ENCODE measurements at places on chromosomes 12 and 14.
A peak's percentile ranks its signal among the peaks of the same experiment; 100 is the strongest.

GRCh38 chr12:77615332-77615731 is 215.4 kb upstream of the NAV3 start:
- no peak for DNase-seq

- no peak for DNase-seq
Observed at GRCh38 chr12:56914256-56914655, 20.0 kb downstream of the SDR9C7 start.

DNA sequence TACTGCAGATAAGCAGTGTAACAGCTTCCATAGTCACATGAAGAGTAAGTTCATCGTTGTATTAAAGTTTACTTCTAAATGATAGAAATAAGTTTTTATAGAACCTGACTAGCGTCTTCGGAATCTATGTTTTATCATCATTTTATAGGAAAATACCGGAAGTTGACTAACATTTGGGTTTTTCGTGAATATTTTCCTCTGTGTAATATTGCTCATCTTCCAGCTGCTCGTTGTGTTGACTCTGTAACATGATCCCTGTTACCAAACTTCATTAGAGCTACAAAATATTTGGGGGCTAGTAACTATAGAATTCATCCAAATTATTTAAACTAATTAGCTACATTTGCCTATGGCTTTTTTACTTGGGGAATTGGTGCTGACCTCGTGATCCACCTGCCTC is 37.2 kb downstream of the DDX51 start:
- DNase-seq = no peak

- no peak for DNase-seq
Observed at GRCh38 chr12:100745378-100746071, 49.1 kb upstream of the ANO4 start.

DNA sequence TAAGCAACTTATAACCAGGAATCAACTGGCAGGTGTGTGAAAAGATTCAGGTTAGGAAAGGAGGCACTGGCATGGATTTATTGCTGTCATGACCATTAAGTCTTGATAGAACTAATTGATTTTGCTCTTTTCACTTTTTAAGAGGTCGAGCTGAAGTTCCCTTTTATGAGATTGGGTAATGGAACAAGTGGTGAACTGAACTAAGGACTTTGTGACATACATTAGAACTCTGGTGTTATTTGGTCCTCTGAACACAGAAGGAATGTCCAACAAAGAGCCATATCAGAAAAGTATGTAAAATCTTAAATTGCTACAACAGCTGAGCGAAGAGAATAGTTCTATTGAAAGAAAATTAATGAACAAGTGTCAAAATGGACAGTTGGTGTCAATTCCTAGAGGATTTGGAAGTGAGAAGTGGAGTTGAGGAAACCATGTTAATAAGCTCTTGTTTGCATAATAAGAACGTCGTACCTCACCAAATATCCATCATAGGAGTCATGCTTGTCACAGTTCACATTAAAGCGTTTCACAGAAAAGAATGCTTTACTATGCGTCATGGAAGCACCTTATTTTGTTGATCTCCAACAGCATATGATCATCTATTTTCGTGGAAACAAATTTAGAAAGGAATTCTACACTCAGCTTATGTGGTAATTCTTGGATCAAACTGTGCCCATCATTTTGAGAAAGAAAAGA is 8.4 kb upstream of the MYF6 start:
- no peak for DNase-seq

DNA sequence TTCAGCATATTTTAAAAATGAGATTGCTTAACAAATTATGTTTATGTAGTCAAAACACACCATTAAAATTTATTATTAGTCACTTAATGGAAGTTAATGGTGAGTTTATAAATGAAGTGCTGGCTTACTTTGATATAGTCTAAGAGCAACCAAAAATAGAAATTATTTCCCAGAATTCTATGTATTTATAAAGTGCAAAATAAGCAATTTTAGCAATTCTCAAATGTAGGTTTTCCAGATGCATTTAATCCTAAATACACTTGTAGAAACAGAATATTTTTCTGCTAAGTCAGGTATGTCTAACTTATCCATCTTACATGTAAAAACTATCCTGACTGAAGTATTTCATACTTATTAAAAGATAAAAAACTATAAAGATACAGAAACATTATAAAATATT is 11.2 kb downstream of the LMO3 start:
- no peak for DNase-seq

DNA sequence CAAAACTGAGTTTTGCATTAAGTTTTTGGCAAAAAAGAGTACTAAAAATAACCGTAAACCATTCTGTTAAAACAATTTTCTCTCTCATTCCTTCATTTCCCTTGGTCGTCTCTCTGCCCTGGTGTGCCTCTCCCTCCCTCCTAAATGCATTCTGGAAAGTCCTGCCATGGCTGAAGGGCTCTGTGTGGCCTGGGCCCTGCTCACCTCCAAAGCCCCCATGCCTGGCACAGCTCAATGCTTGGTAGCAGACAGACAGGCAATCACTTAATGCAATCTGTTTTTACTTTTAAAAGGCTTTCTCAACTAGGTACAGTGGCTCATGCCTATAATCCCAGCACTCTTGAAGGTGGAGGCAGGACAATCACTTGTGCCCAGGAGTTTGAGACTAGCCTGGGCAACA is 47.8 kb downstream of the CDC42BPB start:
- DNase-seq = no peak

GRCh38 chr12:117311-117710 is 50.7 kb downstream of the IQSEC3 start:
- no peak for DNase-seq

- DNase-seq = no peak
Observed at GRCh38 chr12:31021181-31021580, 52.5 kb upstream of the DDX11 start.

DNA sequence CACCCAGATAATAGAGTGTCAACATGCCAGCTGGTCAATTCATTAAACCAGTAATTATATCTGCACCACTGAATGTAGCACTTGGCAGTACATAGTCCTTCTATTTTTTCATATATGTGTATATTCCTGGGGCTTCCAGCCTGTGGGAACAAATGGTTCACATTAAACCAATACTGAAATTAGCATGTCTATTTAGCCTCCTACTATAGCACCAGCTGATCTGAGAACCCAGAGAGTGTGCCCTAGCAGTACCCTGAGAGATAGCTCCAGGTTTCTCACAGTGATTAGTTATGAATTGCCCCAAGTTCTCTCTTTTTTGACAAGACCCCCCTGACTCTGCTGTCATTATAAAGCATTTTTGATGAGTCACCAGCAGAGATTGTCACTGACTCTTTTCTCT is 1097.3 kb upstream of the FLRT2 start:
- no peak for DNase-seq

DNA sequence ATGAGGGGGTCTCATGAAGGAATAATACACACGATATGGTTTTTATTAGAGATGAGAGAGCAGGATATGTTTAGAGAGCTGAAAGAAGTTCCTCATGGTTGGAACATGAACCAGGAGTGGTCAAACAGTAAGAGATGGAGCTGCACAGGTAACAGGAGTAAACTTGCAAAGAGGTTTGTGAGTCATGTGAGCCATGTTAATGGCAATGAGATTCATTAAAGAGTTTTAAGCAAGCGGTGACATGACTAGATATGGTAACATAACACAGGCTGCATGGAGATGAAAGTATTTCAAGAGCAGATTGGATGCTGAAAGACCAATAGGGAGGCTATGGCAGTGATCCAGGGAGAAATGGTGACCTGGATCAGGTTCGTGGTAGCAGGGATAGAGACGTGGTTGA is 62.6 kb upstream of the SSTR1 start:
- DNase-seq = no peak

DNA sequence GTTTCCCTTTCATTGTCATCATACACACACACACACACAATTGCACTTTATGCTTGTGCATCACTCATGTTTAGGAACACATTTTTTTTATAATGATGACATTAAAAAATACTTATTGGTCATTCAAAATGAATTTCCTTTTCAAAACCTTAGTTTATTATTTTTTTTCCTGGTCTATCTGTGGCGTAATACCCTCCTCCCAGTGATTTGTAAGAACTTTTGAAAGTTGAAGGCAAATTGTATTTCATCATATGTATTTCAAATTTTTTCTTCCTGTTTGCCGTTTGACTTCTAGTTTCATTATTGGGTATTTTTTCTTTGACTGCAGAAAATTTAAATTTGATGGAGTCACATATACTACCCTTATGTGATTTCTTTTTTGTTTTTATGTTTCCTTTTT is 2.5 kb upstream of the LRRK2 start:
- no peak for DNase-seq

DNA sequence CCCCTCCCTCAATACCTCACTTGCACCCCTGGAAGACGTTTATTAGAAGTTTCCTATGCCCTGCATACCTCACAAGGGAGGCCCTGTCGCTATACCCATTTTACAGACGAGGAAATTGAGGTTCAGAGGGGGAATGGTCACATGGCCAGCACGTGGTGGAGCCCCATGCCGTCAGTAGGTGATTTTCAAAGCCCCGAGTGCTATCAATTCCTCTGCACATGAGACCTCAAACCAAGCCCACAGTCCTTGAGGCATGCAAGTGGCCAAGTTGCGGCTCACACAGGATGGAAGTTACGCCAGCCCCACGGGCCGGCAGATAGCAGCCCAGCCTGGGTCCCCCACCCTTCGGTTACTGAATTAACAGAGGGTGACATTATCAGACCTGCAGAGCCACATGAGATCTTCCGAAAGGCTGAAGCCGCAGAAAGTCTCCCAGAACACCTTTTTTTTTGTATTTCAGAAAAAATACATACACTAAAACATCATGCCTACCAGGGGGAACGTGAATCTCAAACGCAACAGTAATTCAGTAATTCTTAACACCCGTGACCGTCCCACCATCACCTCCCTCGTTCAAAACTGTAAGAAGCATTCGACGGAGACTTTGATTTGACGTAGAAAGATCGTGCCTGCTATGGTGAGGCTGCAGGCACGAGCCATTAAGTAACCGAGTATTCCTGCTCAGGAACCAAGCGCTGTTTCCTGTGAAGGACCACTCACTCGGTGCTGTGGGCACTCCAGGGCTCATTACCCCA is 129.0 kb downstream of the RFLNA start:
- DNase-seq = no peak

- peak; percentile 82 for DNase-seq
Observed at GRCh38 chr14:70655110-70655826, 13.6 kb downstream of the TTC9 start.

DNA sequence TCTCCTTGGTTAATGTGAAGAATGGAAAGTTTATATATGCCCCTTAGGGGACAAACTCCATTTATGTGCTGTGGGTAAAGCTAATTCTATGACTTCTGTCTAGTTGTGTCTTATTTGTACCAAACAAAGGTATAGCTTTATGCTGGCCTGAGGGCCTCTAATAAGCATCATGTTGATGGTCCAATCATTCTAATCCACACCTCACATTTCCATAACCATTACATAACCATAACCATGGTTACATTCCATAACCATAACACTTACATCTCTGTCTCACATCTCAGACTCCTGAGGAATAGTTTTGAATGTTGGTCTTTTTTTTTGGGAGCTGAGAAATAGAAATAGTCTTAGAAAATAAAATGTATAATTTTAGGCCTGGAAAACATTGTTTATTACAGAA is 1097.1 kb downstream of the FLRT2 start:
- DNase-seq = no peak

GRCh38 chr14:88791629-88792472 is 902 bp downstream of the EML5 start:
- peak; percentile 53 for DNase-seq

GRCh38 chr12:89706986-89707702 is 1.5 kb downstream of the ATP2B1 start:
- peak; percentile 10 for DNase-seq

GRCh38 chr12:102960766-102961465 is 3.4 kb downstream of the ASCL1 start:
- DNase-seq = no peak

DNA sequence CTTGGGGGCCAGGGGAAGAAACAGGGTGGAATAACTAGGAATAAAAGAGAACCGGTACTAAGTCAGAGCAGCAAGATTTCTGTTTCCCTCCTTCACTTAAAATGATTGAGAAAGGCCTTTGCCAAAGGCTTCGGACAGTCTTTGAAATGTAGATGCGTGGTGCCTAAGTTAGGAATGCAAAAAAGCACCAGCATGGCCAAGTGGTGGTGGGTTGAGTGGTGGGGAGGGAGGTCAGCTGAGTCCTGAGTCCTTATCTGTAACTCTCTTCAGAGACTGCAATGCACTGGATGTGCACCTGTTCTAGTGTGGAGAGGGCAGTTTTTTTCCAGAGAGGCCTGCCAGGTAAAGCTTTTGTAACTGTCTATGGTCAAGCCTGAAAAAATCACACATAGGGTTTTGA is 919.9 kb downstream of the FSCB start:
- DNase-seq = no peak

DNA sequence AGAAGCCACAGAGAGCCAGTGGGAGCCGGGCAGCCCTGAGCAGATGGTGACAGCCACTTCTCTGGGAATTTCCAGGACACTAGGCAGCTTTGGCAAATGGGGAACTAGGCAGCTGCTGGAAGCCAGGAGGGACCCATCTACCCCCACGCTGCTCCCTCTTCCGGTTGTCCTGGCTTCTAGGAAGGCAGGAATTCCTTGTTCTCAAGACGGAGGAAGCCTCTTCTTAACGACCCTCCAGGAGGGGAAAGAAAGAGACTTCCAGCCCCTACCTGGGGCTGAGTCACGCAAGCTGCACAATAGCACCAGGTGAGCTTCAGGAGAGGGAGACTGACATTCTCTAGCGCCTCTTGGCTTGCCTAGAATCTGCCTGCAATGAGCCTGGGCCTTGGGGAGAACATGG is 141.5 kb downstream of the ANO2 start:
- DNase-seq = no peak

DNA sequence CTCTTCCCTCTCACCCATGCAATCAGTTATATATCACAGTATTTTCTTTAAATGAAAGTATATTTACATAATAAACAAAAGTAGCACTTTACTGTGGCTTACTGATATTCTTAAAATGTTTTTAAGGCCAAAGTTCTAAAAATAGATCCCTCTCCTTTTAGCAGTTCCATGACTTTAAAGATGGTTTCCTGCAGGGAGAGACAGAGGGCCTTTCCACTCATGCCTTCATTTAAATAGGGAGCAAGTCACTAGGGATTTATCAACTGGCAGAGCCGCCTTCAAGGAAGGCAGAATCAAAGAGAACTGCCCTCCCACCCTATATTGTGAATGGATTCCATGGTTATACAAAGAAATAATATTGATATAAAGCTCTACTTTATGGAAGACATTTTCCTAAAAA is 55.5 kb downstream of the DUSP16 start:
- DNase-seq = no peak

DNA sequence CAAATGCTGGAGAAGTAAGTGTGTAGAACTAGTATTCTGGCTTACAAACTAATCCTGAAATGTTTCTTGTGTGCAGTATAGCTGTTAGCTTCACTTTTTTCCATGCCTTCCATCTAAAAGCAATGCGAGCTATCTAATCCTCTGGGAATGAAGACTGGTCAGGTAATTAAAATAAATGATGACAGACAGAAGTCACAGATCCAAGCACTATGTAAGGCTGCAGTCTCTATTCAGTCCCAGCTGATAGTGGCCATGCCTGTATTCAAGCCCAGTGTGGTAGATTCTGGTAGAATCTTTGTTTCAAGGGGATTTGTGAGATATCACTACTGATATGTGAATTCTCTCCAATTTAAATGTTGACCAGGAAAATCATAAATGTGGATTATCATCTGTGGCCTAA is 637.2 kb downstream of the TMTC2 start:
- no peak for DNase-seq

GRCh38 chr14:24283796-24284460 is 12.5 kb upstream of the RABGGTA start:
- DNase-seq = no peak

GRCh38 chr12:43237238-43237879 is 314.6 kb downstream of the ADAMTS20 start:
- no peak for DNase-seq

All from activated CD4-positive, alpha-beta T cell treated with anti-CD3 and anti-CD28 coated beads for 36 hours (primary cell).